Stimulated activated CD4-positive, alpha-beta T cell treated with anti-CD3 and anti-CD28 coated beads, TNF-alpha, amount 100 ng/mL, for 48 hours (primary cell): ENCODE measurements at places on chromosomes 3 and 15.

GRCh38 chr3:79810092-79810491, 42.3 kb upstream of the ROBO1 start:
- DNase-seq: no peak

- no peak for DNase-seq
Measured at GRCh38 chr3:5429517-5429890, 242.0 kb downstream of the EDEM1 start.

- no peak for DNase-seq
Measured at GRCh38 chr3:106699122-106699521, 678.1 kb upstream of the CCDC54 start.

DNA sequence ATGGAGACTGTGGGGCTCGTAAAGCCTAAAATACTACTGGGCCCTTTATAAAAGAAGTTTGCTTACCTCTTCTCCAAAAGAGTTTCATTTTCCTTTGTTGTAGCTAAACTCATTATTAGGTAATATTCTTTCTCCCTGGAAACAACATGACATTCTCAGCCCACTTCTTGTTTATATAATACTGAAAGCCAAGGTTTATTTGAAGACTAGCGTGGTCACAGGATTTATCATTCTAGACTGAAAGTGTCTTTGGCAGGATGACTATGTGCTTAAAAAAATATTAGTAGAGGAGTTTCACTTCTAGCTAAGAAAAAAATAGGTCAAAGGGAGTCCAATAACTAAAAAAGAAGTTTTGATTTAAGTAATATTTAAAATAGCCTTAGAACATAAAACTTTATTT, 1085.2 kb upstream of the CADM2 start:
- DNase-seq: no peak

GRCh38 chr3:152149832-152150231, 118.9 kb upstream of the MBNL1 start:
- DNase-seq: no peak

DNA sequence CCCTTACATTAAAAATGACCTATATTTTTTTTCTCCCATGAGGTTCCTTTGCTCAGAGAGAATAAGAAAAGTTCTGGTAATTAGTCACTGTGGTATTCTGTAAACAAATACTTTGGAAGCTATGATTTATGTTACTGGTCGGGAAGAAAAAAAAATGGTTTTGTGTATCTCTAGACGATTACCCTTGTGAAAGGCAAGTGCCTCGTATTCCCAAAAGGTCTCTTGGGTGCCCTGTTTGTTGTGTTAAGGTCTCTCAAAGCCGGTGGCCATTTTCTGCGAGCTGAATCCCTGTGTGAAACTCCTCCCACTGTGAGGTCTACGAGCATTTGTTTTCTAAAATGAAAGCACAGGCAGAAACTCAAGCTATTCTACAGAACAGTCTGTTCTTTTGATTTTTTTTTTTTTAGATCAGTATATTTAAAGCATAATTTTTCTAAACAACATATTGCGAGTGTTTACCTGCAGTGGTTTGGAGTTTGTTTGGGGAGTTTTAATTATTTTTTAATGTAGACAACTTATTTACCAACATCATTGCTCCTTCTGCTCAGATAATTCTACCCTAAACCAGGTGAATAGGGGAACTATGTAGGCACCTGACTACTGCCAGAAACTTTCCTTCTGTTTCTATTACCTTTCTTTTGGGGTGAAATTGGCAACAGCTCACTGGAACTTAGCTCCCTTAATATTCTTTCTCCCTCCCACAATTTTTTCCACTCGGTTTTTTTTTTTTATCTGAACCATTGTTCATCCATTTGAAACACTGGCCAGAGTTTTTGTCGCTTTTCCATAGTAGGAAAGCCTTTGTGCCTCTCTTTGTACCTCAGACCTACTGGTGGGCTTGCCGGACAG, 44.0 kb downstream of the ZBTB38 start:
- peak; percentile 16 for DNase-seq

DNA sequence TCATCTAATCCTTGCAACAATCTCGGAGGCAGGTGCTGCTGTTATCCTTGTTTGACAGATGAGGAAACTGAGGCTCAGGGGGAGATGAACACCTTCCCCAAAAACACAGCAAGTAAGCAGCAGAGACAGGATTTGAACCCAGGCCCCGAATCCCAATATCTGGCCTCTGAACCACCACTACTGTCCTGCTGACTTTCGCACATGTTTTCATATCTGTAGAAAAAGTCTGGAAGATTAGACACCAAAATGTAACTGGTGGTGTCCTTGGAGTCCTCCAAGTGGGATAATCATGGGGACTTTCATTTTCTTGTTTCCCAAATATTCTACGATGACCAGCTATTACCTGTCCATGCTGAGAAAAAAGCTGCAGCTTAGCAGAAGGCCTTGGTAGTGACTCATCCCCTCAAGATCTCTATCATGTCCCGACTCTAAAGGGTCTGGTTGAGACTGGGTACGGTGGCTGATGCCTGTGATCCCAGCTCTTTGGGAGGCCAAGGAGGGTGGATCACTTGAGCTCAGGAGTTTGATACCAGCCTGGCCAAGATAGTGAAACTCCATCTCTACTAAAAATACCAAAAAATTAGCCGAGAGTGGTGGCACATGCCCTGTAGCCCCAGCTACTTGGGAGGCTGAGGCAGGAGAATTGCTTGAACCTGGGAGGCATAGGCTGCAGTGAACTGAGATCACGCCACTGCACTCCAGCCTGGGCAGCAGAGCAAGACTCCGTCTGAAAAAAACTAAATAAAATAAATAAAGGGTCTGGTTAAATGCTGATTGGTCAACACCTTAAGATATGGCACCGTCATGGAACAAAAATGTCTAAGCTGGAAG, 8.6 kb downstream of the IRAK2 start:
- DNase-seq: no peak

- no peak for DNase-seq
Measured at GRCh38 chr3:5442106-5442785, 254.7 kb downstream of the EDEM1 start.

- DNase-seq: no peak
Measured at GRCh38 chr3:196886144-196886543, 18.4 kb downstream of the SENP5 start.

DNA sequence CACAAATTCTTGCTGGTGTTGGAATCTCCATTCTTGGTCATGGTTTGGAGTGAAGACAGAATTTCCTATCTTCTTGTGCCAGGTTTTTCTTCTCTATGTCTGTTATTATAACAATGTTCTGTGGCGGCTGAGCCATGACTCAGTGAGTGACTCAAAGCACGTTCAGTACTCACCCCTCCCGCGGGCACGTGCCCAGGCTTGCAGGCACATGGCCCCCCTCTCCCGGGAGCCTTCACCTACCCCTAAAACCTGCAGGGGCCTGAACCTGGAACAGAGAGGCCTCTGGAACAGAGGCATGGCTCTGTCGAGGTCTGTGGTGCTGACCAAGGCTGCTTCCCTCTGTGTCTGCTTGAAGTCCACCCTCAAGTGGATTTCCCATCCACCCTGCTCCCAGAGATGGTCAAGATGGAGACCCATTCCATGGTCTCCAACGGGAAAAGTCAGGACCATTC, 27.6 kb downstream of the PLXNB1 start:
- DNase-seq: no peak

GRCh38 chr3:59978979-59979378, 929.2 kb upstream of the CFAP20DC start:
- no peak for DNase-seq

DNA sequence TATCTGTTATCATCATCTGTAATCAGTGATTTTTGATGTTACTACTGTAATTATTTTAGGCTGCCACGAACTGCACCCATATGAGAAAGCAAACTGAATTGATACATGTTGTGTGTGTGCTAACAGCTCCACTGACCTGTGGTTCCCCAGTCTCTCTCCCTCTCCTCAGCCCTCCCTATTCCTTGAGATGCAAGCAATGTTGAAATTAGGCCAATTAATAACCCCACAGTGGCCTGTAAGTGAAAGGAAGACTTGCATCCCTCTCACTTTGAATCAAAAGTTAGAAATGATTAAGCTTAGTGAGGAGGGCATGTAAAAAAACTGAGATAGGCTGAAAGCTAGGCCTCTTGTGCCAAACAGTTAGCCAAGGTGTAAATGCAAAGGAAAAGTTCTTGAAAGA, 218.6 kb upstream of the LRRFIP2 start:
- DNase-seq: no peak

DNA sequence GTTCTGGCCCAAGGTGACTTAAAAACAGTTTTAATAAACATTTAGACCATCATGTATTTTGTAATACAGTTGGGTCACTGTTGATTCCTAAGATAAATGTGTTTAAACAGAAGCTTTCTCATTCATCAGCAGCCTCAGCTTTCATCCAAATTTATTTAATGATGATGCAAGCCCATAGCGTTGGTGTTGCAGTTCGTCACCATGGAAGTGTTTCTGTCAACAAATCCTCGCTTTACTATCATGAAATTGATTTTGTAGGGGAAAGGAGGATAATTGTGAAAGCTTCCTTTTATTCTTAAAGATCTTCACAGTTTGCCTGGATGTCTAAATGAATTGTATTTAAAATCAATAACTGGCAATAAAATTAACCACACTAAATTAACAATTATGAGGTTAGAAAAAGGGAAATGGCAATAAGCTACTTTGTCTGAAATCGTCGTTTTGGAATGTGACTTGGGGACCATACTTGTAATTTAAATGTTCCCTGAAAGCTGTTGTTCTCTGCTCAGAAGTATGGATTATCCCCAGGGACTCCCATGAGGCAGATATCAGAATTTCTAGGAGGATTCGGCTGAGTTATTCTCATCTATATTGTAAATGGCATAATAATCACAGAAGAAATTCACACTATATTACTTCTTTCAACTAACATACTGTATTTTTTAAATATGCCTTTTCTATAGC, 29.0 kb downstream of the CMSS1 start:
- DNase-seq: no peak

GRCh38 chr15:81642451-81642990, 268.5 kb upstream of the TMC3 start:
- DNase-seq: no peak

DNA sequence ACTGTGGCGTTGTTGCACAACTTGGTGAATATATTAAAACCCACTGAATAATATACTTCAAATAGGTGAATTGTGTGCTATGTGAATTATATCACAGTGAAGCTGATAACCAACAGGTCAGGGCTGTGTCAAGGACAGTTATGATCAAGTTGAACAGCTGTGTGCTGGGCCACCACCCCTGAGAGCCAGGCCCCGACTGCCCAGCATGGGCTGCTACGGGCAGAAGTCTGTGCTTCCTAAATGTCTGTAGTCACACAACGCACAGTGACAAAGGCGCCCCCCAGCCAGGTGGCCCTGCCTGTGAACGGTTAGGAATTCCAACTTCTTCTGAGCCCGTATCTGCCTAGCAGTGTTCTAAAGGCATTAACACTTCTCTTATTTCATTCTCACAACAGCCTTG, 32.8 kb downstream of the TKT start:
- DNase-seq: no peak

DNA sequence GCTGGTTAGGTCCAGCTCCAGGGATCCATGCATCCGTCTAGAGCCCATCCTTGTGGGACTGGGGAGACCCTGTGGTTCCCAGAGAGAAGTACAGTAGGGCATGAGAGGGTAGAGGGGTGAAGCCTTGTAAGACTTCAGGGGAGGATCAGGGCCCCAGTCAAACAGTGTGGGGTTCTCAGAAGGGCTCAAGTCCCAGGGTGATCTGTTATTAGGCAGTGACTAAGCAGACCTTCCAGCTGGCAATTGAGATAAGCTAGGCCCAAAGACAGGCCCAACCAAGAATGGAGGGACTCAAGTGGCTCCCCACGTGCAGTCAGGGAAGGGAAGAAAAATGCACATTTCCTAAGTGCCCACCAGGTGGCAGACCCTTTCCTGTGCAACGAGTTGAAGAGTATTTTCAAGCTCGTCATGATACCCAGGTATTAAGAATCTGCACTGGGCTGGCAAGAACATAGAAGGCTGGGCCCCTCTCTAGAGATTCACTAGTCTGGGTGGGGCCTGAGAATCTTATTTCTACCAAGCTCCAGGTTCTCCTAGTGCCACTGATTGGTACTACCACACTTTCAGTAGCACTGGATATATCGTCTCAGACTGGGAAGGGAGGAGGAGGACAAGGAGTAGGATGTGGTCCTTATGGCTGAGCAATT, 240.8 kb downstream of the NR1D2 start:
- no peak for DNase-seq

GRCh38 chr3:158961911-158962310, 160.1 kb downstream of the MFSD1 start:
- DNase-seq: no peak

DNA sequence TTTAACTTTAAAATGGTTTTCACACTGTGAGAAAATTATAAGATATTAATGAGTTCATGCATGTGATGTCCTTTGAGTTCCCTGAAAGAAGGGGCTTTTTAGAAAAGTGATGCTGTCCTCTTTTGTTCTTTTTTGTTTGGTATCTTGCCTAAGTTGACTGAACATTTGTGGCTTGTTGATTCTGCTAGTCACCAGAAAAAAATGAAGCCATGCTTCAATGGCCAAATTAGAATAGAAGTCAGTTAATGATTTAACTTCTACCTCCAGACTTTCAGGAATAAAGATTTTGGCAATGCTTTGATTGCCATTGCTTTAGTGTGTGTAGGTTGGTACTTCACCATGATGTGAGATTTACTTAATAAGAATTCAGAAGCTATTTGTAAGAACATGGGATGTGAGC, 260.6 kb upstream of the NECTIN3 start:
- DNase-seq: no peak

DNA sequence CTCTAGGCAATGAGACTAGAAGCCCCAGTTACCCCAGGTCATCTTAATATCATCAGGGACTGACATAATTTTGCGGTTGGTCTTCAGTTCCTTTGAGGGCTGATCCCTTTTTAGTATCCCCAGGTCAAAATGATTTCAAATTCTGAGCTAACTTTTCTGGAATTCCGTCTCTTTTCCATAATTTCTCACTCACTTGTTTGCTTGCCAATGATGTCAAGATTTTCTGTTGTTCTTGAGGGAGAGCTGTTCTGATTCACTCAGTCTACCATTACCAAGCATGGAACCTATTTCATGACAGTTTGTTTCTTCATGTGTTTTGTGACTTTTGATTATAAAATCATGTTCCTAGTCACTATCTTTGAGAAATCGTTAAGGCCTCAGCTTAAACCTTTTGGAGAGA, 190.5 kb upstream of the LYSMD4 start:
- DNase-seq: no peak

- DNase-seq: no peak
Measured at GRCh38 chr15:87201986-87202385, 1054.6 kb downstream of the NTRK3 start.

- no peak for DNase-seq
Measured at GRCh38 chr3:105806359-105806758, 62.5 kb downstream of the CBLB start.

GRCh38 chr3:105611304-105612192, 244.8 kb downstream of the ALCAM start:
- no peak for DNase-seq

- no peak for DNase-seq
Measured at GRCh38 chr3:40181182-40181581, 128.3 kb upstream of the EIF1B start.

DNA sequence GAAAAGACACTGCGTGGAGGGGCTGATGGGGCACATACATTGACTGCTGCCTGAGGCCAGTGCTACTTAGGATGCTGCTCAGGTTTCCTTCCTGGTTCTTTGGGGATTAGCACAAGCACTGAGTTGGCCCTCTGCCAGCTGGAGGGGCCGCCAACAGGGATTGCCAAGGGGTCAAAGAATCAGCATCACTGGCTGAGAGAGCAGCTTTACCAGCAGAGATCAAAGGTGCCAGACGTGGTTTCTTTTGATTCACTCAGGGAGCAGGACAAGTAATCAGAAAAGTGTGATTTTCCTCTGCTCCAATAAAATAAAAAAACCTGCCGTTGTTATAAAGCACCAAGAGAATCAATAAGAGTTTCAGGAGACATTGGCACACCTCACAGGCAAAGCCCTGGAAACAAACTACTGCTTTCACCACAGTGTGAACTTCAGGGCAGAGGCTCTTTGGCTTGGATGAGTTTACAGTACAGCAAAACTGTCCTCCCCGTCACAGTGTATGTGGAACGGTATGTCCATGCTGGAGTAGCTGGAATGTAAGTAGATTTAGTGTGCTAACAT, 45.8 kb upstream of the FSIP1 start:
- DNase-seq: no peak
